ENCODE measurements at places on chromosomes 7 and 10. TPM values are rescaled to one million over a fixed set of nuclear protein-coding genes. Genes with fewer than 3 reads are reported as not detected.
A peak's percentile ranks its signal among the peaks of the same experiment; 100 is the strongest.

DNA sequence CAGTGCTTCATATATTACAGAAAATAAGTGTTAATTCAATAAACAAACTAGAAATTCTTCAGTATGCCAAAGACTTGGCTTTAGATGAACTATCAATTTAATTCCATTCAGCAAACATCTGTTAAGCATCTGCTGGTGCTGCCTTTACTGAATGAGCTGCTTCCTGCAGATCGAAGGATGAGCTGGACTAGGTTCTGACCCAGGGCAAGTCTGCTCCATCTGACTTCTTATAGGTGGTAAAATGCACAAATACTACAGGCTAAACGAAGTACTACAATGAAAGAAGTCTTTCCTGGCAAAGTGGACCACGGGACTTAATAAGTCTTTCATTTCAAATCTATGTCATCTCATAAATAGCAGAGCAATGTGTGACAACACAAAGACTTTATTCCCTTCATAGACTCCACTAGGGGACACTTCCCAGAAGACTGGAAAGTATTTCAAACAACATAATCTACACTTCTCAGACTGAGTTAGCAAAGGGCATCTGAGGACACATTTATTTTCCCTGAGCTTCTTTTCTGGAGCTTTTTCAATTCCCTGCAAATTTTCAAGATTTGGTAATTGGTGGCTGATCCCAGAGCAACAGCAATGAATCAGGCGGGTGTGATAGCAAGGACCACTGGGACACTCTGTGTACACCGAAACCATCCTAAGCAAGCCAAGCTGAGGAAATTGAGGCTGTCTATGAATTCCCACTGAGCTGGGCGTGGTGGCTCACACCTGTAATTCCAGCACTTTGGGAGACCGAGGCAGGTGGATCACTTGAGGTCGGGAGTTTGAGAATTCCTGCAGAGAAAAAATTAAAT is 108.9 kb upstream of the FRMD4A start:
- H3K27me3 ChIP-seq: no peaks in the 10 kb centered on the region
- H3K27ac ChIP-seq: no peak overlapping the region
- DNase-seq: no peak
- H3K36me3 ChIP-seq: no peaks in the 10 kb centered on the region
- H3K4me3 ChIP-seq: no peak overlapping the region

DNA sequence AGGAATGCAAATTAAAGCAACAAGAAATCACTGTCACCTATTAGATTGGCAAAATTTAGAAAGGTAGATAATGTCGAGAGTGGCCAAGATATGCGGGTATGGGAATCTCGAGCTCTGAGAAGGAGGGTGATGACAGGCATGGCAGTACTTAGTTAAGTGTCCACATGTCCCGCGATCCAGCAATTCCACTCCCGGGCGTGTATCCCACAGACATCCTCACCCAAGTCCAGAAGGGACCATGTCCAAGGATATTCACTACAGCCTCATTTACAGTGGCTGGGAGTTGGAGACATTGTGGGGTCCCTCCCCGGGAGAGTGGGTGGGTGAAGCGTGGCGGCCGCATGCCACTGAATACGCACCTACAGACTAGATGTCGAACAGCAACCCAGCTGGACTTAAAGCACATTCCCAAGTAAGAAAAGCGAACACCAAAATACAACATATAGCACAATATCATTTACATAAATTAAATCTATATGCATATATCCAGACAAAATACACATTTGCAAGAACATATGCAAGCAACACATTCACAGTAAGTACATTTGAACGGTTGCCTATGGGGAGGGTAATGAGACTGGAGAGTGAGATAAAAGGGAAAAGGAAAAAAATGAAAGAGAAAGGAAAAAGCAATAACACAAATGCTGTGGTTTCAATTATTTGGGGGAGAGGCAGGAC is 9.9 kb downstream of the KCNH2 start:
- no peak overlapping the region for H3K4me3 ChIP-seq
- H3K27me3 ChIP-seq: no peaks in the 10 kb centered on the region
- H3K27ac ChIP-seq: no peak overlapping the region
- no peaks in the 10 kb centered on the region for H3K36me3 ChIP-seq
- DNase-seq: no peak

DNA sequence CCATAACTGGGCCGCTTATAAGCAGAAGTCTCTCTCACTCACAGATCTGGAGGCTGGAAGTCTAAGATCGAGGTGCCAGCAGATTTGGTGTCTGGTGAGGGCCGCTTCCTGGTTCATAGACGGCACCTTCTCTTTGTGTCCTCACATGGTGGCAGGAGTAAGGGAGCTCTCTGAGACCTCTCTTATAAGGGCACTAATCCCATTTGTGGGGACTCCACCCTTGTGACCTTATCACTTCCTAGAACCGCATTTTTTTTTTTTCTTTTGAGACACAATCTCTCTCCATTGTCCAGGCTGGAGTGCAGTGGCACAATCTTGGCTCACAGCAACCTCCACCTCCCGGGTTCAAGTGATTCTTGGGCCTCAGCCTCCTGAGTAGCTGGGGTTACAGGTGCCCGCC is 8.1 kb downstream of the FBH1 start:
- no peak for DNase-seq
- no peak overlapping the region for H3K4me3 ChIP-seq
- H3K27ac ChIP-seq: no peak overlapping the region
- peaks cover 22% of the 10 kb centered on the region for H3K36me3 ChIP-seq

- no peak for DNase-seq
- no peak overlapping the region for H3K4me3 ChIP-seq
- H3K27me3 ChIP-seq: peaks cover 19% of the 10 kb centered on the region
- H3K27ac ChIP-seq: no peak overlapping the region
Observed at GRCh38 chr10:93821051-93821772, 63.5 kb downstream of the LGI1 start.

- no peak overlapping the region for H3K27ac ChIP-seq
- H3K4me1 ChIP-seq: no peaks in the 10 kb centered on the region
- H3K27me3 ChIP-seq: no peaks in the 10 kb centered on the region
- no peaks in the 10 kb centered on the region for H3K36me3 ChIP-seq
- H3K4me3 ChIP-seq: no peak overlapping the region
- no peak for DNase-seq
Observed at GRCh38 chr10:120505866-120506265, 48.8 kb downstream of the PLPP4 start.

DNA sequence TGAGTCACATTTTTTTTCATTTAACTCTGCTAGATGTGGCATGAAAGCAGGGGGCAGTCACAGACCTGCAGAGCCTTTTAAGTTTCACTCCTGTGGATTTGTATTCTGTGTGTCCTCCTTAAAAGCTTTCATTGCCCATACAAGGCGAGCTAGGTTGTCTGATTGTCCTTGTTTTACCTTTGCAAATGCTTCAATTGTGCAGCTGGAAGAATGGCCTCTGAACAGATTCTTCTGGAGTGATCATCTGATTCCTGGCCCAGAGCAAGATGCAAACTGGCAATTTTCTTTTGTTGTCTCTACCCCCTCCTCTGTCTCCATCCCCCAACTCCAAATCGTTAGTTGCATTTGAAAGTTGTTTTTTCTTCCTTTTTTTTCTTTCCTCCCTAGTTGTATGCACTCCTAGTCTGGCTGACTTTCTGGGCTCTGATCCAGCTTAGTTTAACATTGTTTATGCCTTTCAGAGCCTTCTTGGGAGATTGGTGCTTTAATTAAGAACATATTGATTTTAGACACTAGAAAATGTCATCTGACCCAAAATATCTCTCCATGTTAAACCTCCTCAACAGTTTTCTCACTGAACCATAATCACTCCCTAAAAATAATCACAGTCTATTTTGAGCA is 150.2 kb downstream of the REEP3 start:
- peaks cover 20% of the 10 kb centered on the region for H3K4me1 ChIP-seq
- no peaks in the 10 kb centered on the region for H3K36me3 ChIP-seq
- DNase-seq: no peak
- H3K27ac ChIP-seq: peak overlapping the region; percentile 56
- no peak overlapping the region for H3K4me3 ChIP-seq

DNA sequence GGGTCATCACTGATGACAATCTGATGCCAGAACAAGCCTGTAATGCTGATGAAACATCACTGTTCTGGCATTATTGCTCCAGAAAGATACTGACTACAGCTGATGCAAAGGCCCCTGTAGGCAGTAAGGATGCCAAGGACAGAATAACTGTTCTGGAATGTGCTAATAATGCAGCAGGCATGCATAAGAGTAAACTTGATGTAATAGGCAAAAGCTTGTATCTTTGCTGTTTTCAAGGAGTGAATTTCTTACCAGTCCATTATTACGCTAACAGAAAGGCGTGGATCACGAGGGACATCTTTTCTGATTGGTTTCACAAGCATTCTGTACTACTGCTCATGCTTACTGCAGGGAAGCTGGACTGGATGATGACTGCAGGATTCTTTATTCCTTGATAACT is 18.7 kb downstream of the LCOR start:
- no peak for DNase-seq
- no peaks in the 10 kb centered on the region for H3K36me3 ChIP-seq
- no peaks in the 10 kb centered on the region for H3K27me3 ChIP-seq
- peaks cover 12% of the 10 kb centered on the region for H3K4me1 ChIP-seq
- H3K4me3 ChIP-seq: no peak overlapping the region
- H3K27ac ChIP-seq: no peak overlapping the region

The C10orf62 gene
- total RNA-seq: not detected

The SUN3 gene
- total RNA-seq: not detected

The DNAJC12 gene
- 1.6 TPM for total RNA-seq

The ADCYAP1R1 gene
- 1.8 TPM for total RNA-seq

The TSPAN33 gene
- 6.2 TPM for total RNA-seq

Data from upper lobe of right lung (tissue), 1 donor.